NT2/D1 (cell line): ENCODE measurements at places on chromosomes 7 and 10.

DNA sequence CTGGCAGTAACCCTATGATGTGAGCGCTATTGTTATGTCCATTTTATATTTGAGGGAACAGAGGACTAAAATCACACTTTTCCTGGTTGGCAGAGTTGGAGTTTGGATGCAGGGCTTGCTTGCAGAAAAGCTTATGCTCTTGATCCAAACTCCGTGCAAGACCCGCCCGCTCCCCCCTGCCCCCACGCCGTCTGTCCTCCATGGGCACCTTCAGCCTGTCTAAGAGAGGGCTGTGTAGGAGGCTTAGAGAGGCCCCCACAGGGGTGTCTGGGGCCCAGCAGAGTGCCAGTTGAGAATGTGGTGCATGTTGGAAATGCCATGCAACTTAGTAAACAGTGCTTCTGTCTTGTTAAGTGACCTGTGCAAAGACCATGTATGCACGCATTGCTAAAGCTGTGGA is 170.5 kb upstream of the NPY start:
- no peak for DNase-seq

DNA sequence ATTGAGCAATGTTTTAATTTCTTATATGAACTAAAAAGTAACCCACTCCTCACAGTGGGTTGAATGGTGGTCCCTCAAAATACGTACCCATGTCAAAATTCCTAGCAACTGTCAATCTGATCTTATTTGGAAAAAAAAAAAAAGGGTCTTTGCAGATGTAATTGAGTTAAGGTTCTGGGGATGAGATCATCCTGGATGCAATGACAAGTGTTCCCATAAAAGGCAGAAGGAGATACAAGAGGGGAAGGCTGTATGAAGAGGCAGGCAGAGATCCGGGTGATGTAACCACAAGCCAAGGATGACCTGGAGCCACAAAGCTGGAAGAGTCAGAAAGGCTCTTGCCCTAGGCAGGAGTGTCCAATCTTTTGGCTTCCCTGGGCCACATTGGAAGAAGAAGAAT is 516.3 kb upstream of the MKI67 start:
- no peak for DNase-seq

DNA sequence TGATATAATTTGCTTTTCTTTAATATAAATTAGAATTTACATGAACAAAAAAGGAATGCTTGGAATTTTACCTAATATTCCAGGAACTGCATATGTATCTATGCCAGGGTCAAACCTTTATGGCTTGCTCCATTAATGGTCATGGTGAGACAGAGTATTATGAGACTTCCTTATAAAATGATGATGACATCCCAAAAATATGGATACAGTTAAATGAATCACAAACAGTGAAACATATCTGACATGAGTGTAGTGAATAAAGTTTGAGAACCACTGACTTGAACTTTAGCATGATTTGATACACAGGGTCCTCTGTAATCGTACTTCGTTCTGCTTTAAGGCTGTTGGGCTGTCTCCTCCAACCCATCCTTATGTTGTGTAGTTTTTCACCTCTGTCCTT is 51.8 kb downstream of the MARCHF5 start:
- no peak for DNase-seq

DNA sequence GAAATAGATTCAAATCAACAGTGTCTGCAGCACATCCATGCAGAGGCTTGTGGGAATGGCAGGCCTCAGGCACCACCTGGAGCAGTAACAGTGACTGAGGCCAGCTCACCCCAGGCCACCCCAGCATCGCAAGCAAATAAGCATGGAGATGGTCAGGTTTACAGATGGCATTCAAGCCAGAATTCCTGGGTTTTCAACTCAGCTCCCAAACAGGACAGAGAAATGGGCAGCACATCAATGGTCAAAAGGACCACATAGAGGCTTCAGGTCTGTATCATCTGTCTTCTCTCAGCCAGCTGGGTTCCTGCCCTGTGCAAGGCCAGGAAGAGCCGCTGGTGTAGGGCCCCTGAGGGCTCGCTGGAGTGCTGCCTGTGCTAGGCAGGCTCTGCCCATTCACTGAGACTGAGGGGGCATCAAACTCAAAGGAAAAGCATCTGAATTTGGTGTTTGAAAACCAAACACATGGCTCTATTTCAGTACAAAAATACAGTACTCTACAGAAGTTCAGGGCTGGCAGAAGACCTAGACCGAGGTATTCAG is 112.5 kb downstream of the KMT2E start:
- no peak for DNase-seq
